Ureter (tissue), 1 donor: ENCODE measurements at places on chromosomes 12 and 14. TPM values are rescaled to one million over a fixed set of nuclear protein-coding genes. Genes with fewer than 3 reads are reported as not detected.
A peak's percentile ranks its signal among the peaks of the same experiment; 100 is the strongest.

The RAD9B gene
- total RNA-seq = 0.57 TPM

The SLC5A8 gene
- not detected for total RNA-seq

The ASCL1 gene
- not detected for total RNA-seq

The AGAP2 gene
- total RNA-seq = 2.8 TPM

DNA sequence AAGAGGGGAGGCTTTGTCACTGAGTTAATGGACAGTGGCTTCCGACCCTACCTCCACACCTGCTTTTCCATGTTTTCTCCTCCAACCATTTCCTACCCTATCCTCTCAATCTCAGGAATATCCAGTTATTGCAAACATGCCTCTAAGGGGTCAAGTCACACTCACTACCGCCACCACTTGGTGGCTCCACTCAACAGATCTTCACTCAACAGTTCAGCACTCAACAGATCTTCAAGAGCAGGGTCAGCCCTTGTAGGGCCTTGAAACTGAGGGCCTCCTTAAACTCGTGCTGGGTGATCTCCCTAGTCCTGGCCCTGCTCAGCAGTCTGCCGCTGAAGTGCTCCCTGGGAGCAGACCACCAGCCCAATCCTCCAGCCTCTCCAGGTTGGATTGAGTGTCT is 14.2 kb downstream of the ZNF641 start:
- no peak for DNase-seq

DNA sequence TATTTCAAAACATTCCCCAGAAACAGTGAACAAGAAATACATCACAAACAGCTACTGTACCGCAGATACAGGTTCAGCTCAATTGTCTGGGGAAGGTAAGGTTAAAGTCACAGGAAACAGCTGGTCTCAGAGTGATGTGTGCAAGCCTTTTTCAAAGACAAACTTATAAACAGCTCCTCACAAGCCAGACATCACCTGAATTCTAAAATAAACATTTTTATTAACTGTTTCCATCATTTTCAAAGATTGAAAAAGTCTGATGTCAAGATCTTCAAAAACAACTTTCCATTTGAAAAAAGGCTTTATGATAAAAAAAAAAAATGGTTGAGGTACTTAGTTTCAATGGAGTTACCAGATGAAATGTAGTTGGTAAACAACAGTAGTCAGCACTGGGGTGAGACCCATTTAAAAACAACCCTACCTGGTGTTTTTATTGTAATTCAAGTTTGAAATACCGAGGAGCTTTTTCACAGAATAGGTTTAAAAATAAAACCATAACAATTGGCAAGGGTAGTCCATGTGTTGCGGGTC is 4.0 kb downstream of the BTG1 start:
- DNase-seq = no peak

DNA sequence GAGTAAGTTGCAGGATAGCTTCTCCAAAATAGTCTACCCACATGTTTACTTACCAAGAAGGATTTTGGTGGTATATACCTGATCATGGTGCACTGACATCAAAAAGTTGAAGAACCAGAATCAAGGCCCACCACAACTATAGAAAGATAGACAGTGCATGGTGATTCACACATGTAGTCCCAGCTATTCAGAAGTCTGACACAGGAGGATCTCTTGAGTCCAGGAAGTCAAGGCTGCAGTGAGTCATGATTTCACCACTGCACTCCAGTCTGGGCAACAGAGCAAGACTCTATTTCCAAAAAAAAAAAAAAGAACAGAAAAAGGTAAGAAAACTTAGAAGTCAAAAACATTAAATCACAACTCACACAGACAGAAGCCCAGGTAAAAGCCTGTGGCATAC is 422.2 kb upstream of the FOXG1 start:
- no peak for DNase-seq

DNA sequence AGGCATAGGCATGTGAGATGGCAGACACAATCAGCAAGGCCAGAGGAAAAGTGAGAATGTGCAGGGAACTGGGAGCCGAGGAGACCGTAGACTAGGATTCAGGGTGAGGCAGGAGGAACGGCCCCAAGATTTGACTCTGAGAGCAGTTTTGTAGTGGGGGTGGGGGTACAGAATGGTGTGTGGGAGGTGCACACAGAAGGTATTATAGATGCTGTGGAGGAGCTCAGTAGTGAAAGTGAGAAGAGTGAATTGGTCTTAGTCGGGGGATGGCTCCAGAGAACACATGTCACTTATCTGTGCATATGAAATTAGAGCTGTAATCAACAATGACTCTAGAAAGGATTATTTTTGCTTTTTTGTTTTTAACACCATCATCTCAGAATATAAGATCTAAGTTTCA is 11.9 kb downstream of the ZNF664 start:
- no peak for DNase-seq

GRCh38 chr12:93318720-93319522 is 58.8 kb upstream of the NUDT4 start:
- no peak for DNase-seq

GRCh38 chr14:103932791-103933490 is 4.7 kb downstream of the TDRD9 start:
- no peak for DNase-seq

DNA sequence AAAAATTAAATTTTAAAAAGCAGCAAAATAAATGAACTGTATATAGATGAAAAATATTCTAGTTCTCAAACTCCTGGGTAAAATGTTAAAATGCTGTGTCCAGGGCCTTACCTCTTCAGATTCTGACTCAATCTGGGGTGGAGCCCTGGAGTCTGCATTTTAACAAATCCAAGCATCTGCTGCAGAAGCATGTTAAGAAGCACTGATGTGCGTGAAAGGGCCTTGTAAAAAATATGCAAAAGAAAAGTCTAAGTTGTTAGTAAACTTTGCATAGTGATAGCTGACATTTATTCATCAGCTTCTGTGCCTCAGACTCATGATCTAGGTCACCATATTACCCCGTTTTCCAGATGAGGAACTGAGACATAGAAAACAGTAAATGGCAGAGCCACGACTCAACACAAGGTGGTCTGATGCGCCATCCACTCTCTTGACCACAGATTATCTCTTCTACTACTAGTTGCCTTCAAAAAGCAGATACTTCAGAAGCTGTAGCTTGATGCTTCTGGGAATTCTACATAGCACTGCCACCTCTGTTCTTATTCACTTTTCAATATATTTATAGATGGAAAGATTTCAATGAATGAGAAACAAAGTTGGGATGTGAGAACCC is 28.0 kb upstream of the PTCSC3 start:
- DNase-seq = no peak

DNA sequence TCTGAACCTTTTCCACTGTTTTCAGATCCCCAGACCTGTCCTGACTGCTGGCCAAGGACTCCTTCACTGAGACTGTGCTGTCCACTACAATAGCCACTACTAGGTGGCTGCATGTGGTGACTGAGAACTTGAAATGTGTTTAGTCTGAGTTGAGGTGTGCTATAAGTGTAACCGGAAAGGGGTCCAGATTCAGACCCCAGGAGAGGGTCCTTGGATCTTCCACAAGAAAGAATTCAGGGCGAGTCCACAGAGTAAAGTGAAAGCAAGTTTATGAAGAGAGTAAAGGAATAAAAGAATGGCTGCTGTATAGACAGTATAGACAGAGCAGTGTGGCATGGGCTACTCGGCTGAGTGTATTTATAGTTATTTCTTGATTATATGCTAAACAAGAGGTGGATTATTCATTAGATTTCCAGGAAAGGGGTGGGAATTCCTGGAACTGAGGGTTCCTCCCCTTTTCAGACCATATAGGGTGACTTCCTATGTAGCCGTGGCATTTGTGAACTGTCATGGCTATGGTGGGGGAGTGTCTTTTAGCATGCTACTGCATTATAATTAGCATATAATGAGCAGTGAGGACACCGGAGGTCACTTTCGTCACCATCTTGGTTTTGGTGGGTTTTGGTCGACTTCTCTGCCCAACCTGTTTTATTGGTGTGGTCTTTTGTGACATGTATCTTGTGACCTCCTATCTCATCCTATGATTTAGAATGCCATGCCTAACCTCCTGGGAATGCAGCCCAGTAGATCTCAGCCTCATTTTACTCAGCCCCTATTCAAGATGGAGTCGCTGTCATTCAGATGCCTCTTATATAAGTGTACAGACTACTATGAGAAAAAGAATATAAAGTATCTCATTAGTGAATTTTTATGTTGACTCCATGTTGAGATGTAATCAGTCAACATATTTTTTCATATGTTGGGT is 70.0 kb upstream of the SRSF5 start:
- DNase-seq = no peak

GRCh38 chr12:48235796-48236333 is 32.8 kb upstream of the OR10AD1 start:
- no peak for DNase-seq

DNA sequence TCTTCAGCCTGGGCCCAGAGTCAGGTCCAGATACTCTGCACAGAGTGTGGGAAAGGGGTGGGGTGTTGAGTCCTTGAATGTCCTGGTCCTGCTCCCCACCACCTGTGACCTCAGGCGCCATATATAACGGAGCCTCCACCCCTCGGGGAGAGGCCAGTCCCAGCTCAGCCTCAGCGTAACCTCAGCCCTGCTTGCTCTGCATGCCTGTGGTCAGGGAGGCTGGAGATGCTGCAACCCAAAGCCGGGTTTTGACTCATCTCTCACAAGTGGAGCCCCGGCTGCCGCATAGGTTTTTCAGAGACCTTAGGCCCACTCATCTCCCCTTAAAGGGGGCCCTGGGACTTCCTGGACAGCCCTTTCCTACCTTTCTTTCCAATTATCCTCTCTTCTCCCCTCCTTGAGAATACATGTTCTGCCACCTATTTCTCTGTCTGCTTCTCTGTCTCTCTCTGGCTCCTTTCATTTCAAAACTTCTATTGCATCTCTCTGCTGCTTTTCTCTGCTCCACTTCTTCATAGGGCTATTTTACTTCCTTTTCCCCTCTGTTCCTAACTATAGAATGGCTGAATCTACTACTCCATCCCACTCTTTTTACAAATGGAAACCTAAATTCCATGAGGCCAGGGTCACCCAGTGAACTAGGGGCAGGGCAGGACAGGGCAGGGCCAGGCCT is 1.2 kb downstream of the ITGB7 start:
- no peak for DNase-seq

DNA sequence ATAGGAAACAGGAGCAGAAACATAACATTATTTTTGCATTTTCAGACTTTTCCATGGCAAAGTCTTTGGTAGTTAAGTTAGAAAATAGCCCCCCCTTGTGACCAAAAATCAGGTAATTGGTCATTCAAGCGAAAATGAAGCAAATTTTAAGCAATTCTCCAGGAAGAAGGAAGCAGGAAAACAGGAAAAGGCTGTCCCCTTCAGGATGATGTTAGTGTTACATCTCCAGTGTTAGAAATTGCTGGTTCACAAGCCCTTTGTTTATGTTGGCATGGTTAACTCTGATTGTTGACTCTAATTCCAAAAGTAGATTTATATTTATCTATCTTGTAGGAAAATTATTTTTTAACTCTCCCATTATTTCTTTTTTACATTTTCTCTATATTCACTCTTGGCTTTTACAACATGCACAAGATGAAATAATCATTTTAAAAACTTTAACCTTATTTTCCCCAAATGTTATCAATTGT is 18.8 kb upstream of the GAS2L3 start:
- DNase-seq = peak; percentile 57

- no peak for DNase-seq
These were observed 98.1 kb downstream of the DDHD1 start for GRCh38 chr14:53055003-53055402.

DNA sequence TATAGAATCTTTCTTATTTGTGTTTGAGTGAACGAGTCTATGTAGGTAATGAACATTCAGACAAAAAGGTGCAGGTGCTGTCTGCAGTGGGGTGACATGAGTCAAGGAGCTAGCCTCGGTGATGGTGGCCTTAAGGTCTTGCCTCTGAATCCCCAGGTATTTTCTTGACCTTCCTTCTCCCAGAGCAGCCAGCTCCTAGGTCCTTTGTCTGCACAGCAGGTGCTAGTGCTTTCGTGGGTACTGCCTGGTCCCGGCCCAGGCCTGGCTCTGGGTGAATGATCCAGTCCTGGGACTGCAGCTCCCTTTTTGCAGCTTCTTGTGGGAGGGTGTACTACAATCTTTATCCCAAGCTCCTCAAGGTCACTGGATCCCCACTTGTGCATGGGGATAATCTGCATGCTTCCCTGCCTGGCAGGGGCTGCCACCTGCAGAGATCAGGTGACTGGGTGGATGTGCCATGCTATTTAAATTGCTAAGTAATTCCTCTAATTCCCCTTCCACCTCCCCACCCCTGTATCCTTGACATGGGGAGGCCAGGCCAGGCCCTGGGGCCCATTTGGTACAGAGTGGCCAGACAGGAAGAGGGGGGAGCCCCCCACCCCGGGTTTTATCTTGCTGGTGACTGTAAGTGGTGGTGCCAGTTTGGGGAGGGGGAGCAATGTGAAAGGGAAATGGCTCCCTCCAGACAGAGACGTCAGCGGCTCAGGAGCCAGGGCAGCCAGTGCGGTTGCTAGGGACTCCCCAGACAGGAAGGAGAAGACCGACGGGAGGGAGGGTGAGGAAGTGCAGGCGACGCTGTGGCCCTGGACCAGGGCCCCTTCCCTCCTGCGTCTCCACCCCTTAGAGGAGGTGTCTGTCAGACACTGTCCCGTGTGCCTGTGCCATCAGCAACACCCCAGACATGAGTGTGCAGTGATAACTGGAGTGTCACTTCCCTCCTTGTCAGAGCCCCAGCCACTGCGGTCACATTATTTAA is 6.7 kb downstream of the VASH1 start:
- DNase-seq = no peak

GRCh38 chr12:54376596-54376995 is 7.9 kb downstream of the ZNF385A start:
- no peak for DNase-seq

DNA sequence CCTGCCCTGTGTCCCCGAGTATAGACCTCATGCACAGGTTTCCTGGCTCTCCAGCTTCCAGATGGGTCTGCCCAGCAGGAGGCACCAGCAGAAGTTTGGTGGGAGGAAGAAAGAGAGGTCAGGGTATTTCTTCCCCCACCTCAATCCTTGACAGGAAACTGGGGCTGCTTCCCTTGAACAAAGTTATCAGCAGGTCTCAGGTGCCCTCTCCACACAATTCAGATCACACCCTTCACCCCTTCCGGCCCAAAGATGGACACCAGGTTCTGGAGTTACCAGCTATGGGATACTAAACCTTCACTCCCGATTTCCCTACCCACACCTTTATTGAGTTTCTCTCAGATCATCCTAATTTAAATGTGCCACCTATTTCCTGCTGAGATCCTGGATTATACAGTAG is 1.2 kb downstream of the SART3 start:
- no peak for DNase-seq

DNA sequence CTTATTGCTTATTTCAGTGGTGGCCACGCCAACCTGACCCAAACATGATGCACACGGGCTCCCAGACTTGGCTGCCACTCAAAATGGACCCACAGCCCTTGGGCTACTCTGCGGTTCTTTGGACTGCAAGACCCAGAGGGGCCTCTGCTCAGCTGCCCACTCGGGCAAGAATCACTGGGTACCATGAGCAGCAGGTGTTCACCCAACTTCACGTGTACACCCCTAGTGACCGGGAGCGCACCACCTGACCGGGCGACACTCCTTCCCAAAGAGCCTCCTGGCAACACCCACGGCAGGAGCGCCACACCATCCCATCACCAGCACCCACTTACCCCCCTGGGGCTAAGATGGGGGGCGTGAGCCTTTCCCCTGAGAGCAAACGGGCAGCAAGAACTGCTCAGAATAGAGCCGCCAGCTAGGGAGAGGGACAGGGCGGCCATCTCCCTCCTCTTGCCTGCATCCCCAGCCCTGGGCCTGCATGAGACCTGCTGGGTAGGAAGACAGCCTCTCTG is 32.0 kb downstream of the CCNK start:
- peak; percentile 44 for DNase-seq
